DMS79 (cell line): ENCODE measurements at places on chromosomes 11 and 22.

- no peak for DNase-seq
Observed at GRCh38 chr11:57349491-57350274, 11.5 kb downstream of the P2RX3 start.

DNA sequence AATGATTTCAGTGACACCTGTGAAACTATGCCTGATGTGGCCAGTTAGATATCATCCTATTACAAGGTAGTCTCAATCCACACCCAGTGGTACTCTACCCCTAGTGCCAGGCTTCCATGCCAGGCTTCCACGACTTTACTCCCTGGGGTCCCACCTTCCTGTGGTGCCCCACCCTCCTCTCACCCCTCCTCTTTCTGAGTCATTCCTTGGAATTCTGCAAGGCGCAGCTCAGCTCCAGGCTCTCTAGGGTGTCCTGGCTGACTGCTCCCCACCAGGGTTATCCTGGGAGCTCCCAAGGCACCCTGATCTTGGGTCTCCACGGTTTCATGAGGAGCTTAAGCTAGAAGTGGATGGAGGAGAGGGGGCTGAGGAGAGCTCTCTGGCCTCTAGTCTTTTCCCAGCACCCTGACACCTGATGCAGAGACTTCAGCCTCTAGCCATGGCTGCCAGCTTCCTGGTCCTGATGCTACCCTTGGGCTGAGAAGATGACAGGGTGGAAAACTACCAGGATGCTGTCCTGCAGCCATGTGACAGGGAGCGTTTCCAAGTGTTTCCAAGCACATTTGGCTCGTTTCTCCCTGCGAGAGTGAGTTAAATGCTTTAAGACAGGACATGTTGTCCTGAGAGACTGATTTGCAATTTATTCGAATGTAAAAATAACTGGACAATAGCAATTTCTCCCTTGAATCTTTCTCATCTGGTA lies 1461.2 kb downstream of the TBC1D22A start:
- no peak for DNase-seq

DNA sequence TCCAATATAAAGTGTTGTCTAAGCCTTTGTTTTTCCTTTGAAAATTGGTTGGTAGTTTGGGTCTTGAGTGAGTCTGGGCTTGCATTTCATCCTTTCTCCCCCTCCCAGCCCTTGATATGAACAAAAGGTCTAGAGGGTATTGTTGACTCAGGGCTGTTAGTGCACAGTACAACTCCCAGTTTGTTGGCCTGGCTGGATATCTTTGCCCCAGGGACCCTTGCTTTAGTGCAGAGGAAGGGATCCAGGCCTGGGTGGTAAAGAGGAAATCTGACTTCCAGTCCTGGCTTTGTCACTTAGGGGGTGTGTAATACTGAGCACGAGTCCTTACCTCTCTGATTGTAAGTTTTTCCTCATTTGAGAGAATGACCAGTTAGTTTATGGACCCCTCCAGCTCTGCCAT lies 330.4 kb downstream of the TMEM135 start:
- DNase-seq = no peak

GRCh38 chr11:47384498-47384897 lies 6.2 kb upstream of the SPI1 start:
- no peak for DNase-seq

DNA sequence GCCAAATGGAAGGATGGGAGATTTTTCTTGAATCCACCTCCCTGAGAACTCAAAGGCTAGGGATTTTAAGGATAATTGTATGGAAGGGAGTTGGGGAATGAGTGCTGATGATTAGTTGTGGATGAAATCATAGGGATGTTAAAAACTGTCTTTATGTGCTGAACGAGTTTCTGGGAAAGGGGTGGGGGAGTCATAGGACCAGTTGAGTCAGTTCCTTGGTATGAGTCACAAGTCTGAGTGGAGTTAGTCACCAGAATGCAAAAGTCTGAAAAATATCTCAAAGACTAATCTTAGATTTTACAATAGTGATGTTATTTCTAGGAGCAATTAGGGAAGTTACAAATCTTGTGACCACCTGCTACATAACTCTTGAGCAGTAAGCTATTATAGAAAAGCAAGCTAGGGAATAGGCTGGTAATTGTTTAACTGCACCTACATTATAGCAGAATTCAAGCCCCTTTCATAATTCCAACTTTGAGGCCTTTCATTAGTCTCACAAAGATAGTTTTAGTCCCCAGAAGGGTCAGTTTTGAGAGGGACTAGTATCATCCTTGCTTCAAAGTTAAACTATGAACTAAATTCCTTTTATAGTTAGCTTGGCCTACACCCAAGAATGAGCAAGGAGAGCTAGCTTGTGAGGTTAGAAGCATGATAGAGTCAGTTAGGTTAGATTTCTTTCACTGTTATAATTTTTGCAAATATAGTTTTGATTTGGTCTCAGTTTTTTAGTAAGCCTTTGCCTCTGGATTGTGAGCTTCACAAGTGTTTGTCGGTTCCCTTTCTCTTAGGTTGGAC lies 668.0 kb downstream of the ETS1 start:
- DNase-seq = no peak

DNA sequence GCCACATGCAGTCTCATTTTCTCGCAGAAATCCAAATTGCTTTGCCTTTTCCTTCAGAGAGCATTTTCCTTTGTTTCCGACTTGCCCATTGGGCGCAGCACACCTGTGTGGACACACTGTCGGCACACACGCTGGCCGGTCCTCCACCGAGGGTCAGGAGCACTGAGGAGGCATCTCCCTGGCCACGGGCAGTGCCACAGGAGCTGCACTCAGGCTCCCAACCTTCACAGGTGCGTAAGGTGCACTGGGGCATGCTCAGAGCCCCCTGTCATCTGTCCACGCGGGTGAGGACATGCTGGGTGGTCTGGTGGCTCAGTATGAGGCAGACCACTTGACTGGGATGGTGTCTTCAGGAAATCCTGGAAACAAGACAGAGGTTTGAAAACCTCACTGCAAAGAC lies 779.1 kb downstream of the BRD1 start:
- no peak for DNase-seq
